Natural killer cell (primary cell): ENCODE measurements at places on chromosomes 6 and 20.

- no peak for DNase-seq
These were observed 116.6 kb downstream of the FOXO3 start for GRCh38 chr6:108677357-108677756.

GRCh38 chr6:150410399-150410798 lies 41.6 kb downstream of the IYD start:
- no peak for DNase-seq

GRCh38 chr6:38169221-38169976 lies 349.9 kb downstream of the ZFAND3 start:
- no peak for DNase-seq

DNA sequence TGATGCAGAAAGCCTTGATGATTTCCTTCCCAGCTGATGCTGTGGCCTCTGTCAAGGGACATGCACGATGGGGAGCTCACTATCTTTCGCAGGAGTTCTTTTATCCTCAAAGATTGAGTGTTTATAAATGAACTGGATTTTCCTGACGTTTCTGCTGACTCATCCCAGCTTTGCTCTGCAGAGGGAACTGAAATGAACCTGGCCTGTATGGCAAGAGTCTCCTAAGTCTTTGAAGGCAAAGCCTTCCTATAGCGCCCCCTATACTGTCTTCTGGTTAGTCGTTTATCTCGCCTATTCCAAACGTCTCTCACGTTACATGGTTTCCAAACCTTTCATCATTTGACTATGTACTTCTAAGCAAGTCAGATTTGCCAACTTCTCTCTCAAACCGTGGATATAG lies 565.3 kb downstream of the KIF16B start:
- DNase-seq, result no peak

- no peak for DNase-seq
These were observed 21.6 kb upstream of the MTRF1L start for GRCh38 chr6:153023977-153024708.

- DNase-seq, result no peak
These were observed 60.8 kb downstream of the BTBD3 start for GRCh38 chr20:11978496-11978895.

- DNase-seq, result no peak
These were observed 135.1 kb downstream of the TBXT start for GRCh38 chr6:166032366-166033200.

- no peak for DNase-seq
These were observed 280.8 kb downstream of the FOXA2 start for GRCh38 chr20:22303523-22303922.

GRCh38 chr20:63611646-63612045 lies 15.3 kb downstream of the GMEB2 start:
- DNase-seq, result no peak

GRCh38 chr6:111918825-111919224 lies 45.6 kb upstream of the FYN start:
- no peak for DNase-seq

DNA sequence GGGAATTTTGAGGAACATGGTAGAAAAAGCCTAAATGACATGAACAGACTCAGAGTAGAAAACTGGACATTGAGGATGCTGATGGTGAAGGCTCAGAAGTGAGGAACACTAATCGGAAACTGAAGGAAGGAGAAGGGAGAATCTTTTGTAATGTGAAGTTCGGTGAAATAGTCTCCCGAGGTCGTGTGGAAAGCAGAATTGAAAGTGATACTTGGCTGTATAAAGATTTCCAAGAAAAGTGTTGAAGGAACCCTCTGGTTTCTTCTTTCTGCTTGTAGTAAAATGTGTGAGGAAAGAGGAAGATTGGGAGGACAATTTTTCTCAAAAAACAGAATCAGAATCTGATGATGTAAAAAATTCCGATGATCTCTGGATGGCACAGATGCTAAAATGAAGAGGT lies 115.4 kb downstream of the LAMP5 start:
- DNase-seq, result no peak

DNA sequence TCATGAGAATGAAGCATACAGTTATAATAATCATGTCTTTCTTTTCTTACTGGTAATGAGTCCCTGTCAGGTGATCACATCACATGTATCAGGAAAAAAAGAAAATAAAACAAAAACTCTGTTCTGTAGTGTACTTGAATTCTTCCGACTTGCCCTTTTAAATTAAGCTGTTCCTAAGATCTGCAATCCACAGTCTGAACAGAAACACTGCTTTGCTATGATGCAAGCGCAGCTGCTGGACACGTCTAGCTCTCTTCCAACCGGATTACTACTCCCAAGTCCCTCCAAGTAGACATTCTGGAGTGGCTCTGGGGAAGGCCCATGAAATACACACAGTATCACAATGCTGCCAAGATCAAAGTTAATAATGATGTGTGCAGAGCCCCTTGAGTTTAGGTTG lies 83.7 kb downstream of the FYN start:
- no peak for DNase-seq

GRCh38 chr6:35731736-35732532 lies 4.9 kb upstream of the ARMC12 start:
- DNase-seq, result peak; percentile 82

DNA sequence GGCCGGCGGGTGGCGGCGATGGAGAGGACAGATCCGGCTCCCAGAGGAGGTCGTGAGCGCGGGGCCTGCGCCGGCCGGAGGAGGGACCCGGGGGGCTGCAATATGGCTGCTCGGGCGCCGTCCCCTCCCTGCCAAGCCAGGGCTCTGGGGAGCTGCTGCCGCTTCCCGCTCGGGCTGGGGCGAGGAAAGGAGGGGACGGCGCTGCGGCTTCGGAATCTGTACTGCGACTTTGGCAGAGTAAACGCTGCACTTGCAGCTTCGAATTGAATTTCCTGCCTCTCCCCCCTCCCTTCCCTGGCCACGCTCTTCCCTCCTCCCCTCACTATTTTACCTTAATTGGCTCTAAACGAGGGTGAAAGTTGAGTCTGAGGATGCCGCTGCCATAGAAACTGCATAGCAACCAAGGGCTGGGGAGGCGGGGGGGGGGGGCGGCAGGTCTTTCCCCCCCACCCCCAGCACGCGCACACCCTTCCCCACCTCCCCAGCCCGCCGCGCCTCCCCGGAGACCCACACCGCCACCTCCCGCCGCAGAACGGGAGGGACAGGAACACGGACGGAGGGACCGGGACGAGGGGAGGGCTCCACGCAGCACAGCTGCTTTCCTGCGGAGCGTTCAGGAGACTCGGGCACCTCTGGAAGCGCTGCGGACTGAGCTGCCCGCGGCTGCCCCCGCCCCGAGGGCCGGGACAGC lies 93.9 kb downstream of the RNASET2 start:
- DNase-seq, result peak; percentile 66

DNA sequence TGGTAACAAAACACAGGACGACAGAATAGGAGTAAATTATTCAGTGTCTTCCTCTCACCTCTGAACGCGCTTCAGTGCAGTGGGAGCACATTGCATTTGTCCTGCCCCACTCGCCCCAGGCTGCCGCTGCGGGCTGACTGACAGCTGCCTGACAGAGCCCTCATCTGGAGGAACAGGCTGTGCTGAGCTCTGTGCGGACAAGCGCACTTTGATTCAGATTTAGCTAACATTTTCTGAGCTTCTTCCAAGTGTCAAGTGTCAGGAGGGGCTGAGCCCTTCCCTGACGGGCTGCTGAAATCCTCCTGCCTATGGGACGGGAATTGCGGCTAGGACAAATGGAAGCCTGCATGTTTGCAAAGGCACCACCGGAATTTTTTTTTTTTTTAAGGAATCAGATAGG lies 383.0 kb upstream of the CDH4 start:
- DNase-seq, result no peak

- peak; percentile 47 for DNase-seq
These were observed 36.9 kb downstream of the B4GALT5 start for GRCh38 chr20:49676581-49677291.

DNA sequence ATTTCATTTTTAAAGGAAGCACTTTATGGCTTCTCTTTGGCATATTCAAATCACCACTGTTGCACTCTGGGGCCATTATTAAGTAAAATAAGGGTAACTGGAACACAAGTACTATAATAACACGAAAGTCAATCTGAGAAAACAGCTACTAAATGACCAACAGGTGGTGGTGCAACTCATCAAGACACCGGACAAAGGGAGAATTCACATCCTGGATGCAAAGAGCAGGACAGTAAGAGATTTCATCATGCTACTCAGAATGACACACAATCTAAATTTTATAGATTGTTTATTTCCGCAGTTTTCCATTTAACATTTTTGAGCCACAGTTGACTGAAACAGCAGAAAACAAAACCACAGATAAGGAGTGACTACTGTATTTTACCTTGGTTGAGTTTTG lies 27.6 kb upstream of the LY86 start:
- no peak for DNase-seq

DNA sequence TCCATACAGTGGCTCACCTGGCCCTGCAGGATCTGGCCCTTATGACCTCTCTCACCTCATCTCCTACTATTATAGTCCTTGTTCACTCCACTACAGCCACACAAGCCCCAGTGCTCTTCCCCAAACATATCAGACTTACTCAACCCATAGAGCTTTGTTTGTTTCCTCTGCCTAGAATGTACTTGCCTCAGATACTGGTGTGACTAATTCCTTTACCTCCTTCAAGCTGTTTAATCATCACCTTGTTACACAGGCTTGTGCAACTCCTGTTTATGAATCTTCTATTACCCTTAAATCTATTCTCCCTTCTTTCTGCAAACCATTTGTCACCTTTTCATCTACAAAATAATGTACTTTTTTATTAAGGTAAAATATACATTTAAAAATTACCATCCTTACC lies 3.2 kb downstream of the DEFB125 start:
- no peak for DNase-seq

DNA sequence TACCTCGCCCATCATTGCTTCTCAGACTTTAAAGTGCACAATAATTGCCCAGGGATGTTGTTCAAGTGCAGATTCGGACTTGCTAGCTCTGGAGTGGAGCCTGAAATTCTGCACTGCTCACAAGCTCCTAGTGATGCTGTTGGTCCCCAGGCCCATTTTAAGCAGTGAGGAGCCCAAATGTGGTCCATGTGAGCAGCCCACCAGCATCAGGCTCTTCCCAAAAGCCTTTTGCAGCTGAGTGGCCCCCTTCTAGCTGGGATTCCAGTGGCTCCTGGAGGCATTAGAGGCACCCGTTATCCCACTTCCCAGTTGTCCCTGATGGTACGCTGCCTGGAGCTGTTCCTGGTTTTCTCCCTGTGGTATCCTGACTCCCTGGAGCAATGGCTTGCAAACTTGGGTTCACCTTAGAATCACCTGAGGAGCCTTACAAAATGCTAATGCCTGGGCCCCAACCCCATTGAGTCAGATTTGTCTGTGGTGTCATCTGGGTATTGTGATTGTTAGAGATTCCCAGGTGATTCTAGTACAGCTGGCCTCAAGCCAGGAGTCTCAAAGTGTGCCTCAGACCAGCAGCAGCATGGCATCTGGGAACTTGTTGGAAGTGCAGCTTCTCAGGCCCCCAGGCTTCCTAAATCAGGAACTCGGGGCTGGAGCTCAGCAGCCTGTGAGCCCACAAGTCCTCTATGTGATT lies 186.9 kb upstream of the SLC24A3 start:
- no peak for DNase-seq

DNA sequence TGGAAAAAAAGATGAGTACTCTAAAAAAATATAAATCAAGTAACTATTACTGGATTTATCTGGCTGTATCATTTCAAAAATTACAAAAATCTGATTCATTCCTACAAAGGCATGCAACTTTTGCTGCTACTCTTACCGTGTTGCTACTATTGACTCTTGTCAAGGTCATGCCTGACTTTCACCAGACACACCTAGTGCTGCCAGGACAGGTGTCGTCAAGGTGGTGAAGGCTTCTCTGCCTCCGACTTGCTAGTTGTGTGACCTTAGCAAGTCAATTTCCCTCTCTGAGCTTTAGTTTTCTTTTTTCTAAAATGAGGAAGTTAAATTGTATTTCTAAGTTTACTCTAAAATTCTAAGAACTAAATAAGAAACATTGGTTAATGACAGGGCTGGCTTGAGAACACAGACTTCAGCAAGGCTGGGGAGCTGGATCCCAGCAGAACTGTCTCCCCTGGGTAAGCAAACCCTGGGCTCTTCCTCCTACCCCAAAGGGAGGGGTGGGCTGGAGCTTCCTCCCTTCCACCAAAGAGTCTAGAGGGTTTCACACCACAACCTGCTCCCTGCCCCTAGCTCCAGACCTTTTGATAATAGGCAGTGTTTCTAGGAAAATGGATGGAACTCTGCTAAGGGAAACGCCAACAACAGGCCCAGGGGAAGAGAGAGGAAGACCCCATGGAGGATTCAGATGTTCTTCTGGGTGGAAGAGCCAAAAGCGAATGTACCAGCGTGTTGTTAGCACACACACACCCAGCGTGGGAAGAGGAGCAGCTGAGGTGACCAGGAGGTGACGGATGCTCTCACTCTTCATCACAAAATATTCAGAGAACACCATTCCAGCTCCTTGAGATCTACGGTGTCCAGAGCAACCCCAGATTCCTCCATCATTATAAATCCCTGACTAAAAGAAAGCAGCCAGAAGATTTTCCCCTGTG lies 47.9 kb upstream of the CITED2 start:
- no peak for DNase-seq

DNA sequence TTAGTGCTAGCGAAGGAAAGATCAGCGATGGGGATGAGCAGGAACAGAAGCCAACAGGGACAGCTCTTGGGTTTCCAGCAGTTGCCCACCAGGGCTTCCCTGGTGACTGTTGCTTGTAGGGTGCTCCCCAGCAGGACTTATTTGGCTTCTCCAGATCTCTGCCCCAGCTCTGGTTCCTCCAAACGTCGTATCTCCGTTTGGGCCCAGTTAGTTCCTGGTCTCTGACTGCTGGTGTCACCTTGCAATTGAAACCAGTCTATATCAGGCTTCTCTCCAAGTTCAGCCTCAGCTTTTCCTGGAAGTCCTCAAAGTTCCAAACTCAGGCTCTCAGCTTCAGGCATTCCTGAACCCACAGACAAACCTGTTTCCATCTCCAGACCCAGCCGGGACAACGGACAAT lies 70.8 kb upstream of the NXT1 start:
- no peak for DNase-seq

DNA sequence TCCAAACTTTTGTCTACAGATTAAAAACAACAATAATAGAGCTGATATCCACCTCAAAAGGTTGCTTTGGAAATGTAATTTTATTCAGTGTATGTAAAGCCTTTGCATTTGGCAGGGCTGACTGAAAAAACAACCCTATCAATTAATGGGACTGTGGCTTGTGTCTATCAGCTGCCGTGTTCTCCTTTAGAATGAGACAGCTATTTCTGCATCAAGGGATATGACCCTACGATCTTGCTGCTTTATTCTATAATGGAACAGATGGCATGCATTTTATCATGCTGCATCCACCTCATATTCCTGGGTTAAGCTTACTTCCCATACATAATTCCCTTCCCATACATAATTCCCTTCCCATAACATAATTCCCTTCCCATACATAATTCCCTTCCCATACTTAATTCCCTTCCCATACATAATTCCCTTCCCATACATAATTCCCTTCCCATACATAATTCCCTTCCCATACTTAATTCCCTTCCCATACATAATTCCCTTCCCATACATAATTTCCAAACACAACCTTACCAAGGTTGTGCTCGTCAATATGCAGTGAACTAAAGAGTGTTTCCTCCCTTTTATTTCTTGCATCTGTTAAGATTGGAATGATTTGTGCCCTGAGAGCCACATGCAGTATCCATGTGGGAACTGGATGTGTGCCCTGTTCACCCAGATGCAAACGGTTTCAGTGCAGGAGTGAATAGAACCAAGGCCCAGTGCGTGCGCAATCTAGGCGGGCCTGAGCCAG lies 26.8 kb downstream of the SERPINB6 start:
- DNase-seq, result no peak

GRCh38 chr6:54633601-54634000 lies 213.0 kb upstream of the FAM83B start:
- DNase-seq, result no peak
